NCI-H2029 treated with DMSO at 0.1 percent for 48 hours (cell line): ENCODE measurements at places on chromosomes 16 and 17.

DNA sequence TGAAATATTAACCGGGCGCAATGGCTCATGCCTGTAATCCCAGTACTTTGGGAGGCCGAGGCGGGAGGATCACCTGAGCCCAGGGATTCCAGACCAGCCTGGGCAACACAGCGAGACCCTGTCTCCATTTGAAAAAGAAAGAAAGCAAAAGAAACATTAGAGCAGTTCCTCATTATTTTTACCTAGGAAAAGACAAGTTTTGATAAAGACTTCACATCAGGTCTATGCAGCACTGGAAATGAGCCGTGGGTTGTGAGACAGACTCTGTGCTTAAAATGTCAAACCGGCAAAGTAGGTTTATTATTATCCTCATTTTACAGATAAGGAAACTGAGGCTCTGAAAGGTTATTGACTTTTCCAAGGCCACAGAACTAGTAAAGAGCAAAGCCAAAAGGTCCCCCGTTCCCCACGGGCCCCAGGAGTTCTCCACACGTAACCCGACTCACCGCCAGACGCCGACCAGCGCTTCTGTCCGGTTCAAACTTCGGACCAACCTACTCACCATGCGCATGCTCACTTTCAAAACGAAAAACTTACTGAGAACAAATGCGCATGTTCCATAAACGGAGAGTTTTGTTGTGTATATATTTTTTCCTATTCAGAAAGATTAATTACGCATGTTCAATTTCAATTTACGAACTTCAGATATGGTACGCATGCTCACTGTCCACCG, 356 bp downstream of the TUBD1 start:
- DNase-seq = no peak

DNA sequence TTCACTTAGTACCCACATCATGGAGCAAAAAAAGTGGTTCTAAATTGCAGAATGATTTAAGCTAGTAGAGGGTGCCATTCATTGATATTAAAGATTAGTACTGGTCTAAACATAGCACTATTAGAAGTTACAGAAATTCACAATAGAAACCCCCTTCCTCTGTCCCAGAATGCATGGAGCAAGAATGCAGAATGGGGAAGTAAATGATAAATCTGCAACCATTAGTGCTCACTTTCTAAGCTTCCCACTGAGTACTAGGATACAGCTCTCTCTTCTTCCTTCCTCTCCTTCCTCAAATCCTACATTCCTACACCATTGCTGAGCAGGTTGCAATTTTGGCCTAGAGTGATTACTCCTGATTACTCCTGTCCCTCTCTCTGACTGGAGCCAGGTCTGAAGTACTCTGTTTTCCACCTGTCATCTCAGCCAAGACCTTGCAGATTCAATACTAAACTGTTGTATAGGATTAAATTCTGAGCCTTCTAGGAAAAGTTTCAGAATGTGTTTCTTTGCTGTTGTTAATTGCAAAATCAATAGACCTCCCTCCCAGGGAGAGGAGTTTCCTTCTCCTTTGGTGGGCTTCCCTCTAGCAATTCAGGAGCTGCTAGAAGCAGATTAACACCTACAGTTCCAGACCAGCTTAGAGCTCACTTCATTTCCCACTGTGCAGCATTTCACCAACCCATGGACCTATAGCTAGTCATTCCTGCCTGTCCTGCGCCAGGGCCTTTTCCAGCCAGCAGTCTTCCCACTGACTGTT, 165.5 kb upstream of the TBX2 start:
- DNase-seq = no peak

GRCh38 chr16:88723911-88724310, 17.6 kb downstream of the CTU2 start:
- no peak for DNase-seq

- no peak for DNase-seq
These were observed 50.5 kb upstream of the SALL1 start for GRCh38 chr16:51201604-51202003.

- no peak for DNase-seq
These were observed 15.5 kb downstream of the ASIC2 start for GRCh38 chr17:33277436-33278100.

GRCh38 chr17:75267411-75268232, 3.4 kb downstream of the MIF4GD start:
- DNase-seq = peak; percentile 32

DNA sequence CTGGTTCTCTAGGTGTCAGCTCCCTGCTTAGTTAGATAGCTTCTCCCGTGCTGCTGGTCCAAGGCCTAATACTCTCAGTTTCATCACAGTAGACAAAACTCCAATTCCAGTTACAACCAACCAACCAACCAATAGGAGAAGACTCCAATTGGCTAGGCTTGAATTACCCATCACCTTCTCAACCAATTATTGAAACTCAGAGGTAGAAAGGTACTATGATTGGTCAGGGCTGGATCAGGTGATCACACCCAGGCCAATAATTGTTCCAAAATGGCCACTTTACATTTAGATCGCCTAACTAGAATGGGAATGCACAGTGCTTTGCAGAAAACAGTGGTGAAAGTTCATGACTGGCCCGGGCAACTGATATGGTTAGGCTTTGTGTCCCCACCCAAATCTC, 49.5 kb upstream of the CRHR1 start:
- no peak for DNase-seq

GRCh38 chr16:88750854-88751253, 34.2 kb downstream of the PIEZO1 start:
- no peak for DNase-seq

DNA sequence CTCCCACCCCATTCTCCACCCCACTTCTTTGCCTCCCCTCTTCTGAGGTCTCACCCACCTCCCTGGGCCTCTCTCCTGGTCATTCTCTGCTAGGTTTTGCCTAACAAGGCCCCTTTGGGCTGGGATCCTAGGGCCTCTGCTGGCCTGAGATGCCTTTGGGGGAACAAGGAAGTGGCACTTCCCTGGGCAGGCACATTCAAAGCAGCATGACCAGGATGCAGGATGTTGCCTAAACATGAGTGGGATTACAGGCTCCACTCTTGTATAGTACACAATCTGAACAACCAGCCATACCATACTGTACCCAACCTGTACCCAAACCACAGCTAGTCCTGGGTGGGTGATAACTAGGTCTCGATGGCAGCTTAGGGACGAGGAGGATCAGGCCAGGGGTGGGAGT, 9.0 kb downstream of the GALK1 start:
- DNase-seq = no peak

- DNase-seq = no peak
These were observed 78.8 kb upstream of the DOC2B start for GRCh38 chr17:260031-260791.

DNA sequence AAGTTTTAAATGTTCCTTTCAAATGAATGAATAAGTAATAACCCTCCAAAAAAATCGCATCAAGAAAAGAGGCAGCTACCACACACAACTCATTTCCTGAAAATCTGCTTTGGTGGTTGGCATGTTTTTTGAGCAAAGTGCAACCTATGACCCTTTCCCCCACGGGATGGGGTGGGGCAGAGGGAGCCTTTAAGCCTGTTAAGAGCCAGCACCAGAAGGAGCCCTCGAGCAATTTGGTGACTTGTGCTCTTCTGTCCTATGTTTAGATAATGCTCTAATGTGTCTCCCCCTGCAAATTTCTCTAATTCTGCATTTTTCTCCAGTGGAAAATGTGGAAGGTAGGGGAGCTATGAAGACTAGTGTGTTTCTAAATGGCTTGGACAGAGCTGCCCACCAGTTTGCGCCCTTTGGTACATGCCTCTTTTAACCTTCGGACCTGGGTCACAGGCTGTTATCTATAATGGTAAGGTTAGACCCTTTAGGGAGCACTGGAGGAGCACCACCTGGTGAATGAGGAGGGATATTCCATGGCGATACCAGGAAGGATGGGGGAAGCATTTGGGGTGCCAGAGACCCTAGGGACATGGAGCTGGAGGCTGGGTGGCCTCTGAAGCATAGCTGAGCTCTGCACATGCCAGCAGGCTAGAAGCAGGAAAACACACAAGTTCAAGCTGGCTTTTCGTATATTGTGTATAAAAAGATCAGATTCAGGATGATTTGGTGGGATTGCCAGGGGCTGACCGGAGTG, 1.6 kb downstream of the PYCARD start:
- no peak for DNase-seq

GRCh38 chr17:78356101-78356713, 3.7 kb downstream of the SOCS3 start:
- DNase-seq = no peak

DNA sequence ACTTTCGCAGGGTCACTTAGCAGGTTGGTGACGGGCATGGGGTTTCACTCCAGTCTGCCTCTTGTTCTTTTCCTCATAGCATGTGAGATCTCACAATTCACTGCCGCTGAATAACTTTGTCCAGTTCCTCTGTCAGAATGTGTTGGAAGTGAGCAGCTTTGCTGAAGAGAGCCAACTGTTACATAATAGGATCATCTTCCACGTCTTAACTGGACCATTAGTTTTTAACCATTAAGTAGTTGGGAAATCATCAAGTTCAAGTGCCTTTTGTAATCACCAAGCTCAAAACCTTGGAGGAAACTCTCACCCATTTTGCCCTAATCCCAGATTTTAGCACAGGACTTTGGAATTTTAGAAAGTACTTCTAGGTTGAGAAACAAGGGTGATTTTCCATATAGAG, 290.6 kb downstream of the WWOX start:
- DNase-seq = no peak

- no peak for DNase-seq
These were observed 15.8 kb downstream of the GPR142 start for GRCh38 chr17:74383141-74383540.
